Effector CD8-positive, alpha-beta T cell (primary cell): ENCODE measurements at places on chromosomes 5 and 9.

DNA sequence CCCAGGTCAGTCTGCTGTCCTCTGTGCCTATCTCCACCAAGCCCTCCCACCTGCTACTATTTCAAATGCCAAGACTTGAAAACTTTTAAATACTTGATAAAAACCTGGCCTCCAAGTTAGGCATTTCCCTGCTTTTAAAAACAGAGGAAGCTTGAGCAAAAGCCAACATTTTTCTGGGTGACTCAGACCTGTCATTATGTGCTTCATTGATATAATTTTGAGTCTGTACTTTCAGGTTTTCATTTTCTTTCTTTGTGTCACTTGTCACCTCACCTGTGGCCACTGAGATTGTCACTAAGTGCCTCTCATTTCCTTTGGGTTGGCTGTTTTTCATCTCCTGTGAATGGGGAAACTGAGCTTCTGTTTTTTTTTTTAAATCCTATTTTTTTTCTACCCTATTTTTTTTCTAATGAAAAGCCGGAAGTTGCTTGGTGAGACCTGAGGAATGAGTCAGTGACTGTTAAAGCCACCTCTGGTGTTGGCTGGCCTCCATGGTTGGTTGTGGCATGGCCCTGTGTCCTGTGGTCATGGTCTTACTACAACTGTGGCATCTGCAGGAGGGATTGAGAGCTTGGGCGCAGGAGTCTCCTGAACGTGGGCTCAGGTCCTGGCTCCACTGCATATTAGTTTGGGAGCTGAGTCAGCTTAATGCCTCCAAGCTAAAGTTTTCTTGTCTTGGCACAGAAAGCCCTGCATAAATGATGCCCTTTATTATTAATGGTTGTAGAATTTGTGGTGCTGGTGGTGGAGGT, 56.7 kb downstream of the ARHGAP26 start:
- no peak for DNase-seq

DNA sequence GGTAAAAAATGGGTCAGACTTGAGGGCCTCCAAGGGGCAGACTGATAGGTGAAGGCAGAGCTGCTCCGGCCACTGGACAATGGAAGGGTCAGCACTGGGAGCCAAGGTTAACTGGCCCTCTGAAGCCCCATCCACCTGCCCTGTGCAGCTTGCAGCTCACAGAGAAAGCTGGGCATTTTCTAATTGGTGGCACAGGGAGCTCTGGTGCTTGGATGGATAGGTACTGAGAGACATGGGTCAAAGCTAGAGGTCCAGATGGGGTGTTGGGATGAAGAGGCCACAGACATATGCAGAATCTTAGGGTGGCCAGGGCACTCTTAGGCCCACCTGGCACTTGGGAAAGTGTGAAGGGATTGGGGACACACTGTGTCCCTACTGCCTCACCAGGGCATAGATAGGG, 29.5 kb upstream of the SARDH start:
- DNase-seq, result no peak

GRCh38 chr9:77224746-77225312, 47.5 kb downstream of the VPS13A start:
- DNase-seq, result no peak

- no peak for DNase-seq
Measured at GRCh38 chr9:105850852-105851500, 156.6 kb downstream of the TMEM38B start.

- no peak for DNase-seq
Measured at GRCh38 chr9:117772960-117773359, 68.8 kb downstream of the TLR4 start.

DNA sequence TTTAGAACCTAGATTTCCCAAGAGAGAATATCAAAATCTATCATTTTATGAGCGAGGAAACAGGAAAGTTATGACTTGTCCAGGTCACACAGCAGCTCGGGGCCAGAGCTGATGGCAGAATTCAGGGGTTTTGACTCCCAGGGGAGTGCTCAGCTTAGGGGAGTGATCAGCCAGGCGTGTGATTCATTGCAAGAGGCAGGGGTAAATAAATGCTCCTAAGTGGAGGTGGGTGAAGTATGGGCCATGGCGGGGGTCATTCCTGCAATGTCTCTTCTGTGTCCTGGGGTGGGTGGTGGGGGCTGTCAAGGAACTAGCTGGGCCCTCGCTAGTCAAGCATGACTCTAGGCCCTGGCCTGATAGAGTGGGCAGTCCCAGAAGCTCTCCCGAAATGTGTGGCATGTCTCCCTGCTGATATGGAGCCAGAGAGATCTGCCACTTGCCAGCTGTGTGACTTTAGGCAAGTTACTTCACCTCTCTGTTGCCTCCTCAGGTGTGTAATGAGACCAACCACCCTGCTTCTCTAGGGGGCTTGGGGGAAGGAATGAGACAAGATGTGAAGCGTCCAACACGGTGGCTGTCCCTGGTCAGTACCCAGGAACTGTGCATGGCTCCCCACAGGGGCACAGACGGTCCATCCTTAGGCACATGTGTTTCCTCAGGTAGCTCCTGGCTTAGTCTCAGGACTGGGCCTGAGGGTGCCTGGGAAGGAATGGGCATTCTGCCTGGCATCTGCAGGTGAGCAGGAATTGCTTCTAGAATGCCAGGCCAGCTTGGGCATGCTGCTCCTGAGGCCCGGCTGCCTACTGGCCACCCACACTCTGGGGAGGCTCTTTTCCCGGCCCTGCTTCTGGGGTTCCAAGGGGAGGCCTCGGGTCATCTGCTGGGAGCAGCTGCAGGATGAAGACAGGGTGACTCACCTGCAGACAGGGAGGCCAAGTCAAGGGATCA, 36.5 kb upstream of the SH3PXD2B start:
- DNase-seq, result no peak

GRCh38 chr5:11719888-11720481, 184.3 kb downstream of the CTNND2 start:
- no peak for DNase-seq

DNA sequence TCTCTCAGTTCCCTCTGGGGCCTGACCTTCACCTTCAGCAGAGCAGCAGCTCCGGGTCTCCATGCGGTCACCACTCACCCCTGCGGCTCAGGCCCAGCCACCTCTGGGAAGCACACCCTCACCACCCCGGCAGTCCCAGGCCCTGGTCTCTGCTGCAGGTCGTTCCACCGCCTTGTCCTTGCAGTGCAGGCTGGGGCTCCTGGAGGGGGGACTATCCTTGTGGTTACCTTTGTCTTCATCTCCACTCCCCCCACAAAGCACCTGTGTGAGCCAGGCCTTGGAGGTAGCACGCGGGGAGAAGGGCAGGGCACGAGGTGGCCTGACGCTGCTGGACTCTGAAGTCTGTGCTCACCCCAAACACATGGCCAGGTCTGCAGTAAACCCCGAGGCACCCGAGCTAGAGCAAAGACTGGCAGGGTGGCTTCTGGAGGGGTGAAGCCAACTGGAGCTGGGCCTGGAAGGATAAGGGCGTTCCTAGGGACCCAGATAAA, 33.2 kb upstream of the RXRA start:
- no peak for DNase-seq

- DNase-seq, result no peak
Measured at GRCh38 chr5:1500411-1501091, 23.2 kb downstream of the LPCAT1 start.

GRCh38 chr9:93532141-93532540, 44.2 kb upstream of the PHF2 start:
- DNase-seq, result no peak

DNA sequence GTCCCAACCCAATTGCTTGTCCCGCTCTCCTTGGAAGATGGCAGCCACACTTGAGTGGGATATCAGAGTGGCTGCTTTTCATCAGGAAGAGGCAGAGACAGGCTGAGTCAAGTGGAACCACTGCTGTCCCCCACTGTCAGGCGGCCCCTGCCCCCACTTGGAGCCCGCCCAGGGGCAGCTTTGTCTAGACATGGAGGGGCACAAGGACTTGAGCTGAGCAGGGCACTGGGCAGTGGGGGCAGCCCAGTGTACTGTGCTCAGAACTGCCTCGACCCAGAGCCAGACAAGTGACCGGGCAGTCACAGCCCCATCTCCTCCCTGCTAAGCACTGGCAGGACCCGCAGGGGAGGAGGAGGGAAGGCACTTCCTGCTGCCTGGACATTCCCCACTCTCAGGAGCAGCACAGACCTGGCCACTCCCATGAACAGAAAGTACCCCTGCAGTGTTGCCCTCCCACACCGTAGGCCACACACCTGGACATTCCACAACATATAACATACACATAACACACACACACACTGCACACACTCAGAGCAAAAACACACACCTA, 91.0 kb downstream of the MRPL36 start:
- DNase-seq, result no peak

DNA sequence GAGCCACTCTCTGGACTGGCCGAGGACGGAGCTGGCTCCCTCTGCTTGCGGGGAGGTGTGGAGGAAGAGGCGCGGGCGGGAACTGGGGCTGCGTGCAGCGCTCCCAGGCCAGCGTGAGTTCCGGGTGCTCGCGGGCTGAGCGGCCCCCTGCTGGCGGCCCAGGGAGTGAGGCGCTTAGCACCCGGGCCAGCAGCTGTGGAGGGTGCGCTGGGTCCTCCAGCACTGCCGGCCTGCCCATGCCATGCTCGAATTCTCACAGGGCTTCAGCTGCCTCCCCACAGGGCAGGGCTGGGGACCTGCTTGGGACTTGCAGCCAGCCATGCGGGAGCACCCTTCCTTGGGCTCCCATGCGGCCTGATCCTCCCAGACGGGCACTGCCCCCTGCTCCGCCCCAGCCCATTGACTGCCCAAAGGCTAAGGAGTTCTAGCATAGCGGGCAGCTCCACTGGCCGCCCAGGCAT, 416.9 kb downstream of the MRPS30 start:
- DNase-seq, result no peak

- no peak for DNase-seq
Measured at GRCh38 chr5:137791799-137792198, 37.6 kb upstream of the HNRNPA0 start.

- no peak for DNase-seq
Measured at GRCh38 chr9:77563174-77563573, 84.9 kb downstream of the GNA14 start.

- DNase-seq, result no peak
Measured at GRCh38 chr5:167460449-167461020, 830.9 kb upstream of the WWC1 start.

- no peak for DNase-seq
Measured at GRCh38 chr9:494764-495163, 280.1 kb downstream of the DOCK8 start.

GRCh38 chr5:119368238-119368630, 12.4 kb downstream of the TNFAIP8 start:
- peak; percentile 6 for DNase-seq

- DNase-seq, result no peak
Measured at GRCh38 chr5:539469-540070, 15.3 kb upstream of the SLC9A3 start.

GRCh38 chr9:85112391-85112790, 442.9 kb downstream of the NTRK2 start:
- no peak for DNase-seq

DNA sequence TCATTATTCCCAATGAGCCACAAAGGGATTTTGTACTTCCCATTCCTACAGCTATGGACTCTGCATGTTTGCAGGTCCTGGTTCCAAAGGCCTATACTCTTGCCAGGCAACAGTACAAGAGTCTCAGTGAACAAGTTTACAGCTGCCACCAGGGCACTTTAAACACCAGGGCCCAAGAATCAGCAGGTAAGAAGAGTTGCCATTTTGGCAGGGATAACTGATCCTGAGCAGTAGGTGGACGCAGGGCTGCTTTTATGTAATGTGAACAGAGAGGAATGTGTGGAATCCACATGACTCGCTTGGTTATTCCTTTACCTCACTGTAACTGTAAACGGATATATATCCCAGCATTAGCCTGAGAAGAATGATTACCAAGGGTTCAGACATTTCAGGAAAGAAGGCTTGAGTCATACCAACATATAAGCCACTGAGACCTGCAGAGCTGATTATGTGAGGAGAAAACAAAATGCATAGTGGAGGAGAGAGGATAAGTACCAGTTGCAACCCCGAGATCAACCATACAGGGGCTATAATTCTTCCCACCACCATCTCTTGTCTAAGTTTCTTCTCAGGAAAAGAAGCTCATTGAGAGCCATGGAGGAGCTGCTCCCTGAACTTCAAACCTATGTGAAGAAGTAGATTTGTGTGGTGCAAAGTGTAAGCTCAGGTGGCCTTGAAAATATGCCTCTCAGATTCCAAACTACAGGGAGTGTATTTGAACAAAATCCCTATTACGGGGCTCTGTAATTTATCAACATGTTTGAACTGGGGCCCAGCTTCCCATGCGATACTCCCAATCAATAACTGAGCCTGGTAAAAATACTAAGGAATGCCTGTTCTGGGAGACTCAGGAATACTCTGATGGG, 24.6 kb downstream of the RAPGEF6 start:
- DNase-seq, result no peak

DNA sequence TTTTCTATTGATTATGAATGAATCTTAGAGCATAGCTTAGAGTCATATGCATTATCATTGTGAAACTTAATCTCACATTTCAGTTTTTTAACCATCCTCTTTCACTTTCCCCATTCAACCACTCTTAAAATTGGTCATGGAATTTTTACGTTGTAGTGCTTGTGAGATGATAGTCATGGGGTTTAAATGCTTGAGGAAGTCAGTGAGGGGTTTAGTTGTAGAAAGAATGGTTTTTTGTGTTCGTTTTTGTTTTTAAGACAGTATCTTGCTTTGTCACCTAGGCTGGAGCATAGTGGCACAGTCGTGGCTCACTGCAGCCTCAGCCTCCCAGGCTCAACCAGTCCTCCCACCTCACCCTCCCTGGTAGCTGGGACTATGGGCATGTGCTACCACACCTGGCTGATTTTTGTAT, 19.6 kb downstream of the UGCG start:
- no peak for DNase-seq

DNA sequence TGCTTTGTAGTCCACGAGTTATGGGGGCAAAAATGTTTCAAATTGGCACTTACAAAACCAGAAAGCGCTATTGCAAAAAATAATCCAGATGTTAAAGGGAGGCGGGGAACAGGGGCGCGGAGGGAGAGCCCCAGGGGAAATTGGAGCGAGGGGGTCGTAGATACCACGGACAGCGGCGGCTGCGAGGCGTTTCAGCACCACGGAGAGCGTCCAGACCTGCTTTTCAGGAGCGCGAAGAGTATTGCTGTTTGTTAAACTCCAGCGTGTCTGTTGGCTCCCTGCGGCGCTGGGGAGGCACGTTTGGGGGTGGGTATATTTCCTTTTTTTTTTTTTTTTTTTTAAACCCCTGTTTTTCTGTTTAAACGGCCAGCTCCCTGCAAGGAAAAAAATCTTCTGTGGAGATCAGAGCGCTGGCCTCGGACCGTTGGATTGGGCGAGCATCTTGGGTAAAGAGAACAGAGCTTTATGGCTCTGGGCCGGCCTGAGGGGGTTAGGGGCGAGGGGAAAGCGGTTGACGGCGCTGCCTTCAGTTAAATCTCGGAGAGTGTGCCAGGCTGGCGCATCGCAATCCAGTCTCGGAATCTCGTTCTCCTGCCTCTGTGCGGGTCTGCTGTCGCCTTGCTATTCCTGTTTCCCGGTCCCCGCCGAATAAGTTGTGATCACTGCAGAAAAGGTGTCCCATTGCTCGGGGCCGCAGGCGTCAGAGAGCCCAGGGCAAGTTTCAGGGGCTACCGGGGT, at the start of gene GLRA1:
TSS of gene GLRA1 (minus strand) at position 288 of the 738 bp plus-strand sequence. CDS start 302 bp downstream, outside the sequence.
- peak; percentile 23 for DNase-seq

DNA sequence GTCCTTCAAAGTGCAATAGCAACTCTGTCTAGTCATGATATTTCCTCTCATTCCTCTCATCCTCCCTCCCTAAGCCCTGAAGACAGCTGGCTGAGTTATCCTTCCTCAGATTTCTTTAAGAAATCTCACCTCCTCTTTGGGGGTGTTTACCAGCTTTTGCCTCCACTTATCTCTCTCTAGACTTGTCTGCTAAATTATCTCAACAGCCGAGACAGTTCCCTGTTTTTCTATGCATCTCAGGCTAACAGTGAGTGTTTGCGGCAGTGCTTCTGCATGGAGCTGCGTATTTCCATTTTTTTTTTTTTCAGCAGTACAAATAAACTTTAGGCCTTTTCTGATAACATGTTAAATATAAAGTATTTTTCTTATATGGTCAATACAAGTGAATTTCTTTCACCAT, 20.9 kb downstream of the KCTD16 start:
- DNase-seq, result no peak
